Ureter (tissue), 1 donor: ENCODE measurements at places on chromosomes 2 and 18. TPM values are rescaled to one million over a fixed set of nuclear protein-coding genes. Genes with fewer than 3 reads are reported as not detected.

Gene CPS1
- 3.9 TPM for total RNA-seq

- DNase-seq: no peak
Measured at GRCh38 chr2:26080356-26080755, 46.5 kb downstream of the RAB10 start.

DNA sequence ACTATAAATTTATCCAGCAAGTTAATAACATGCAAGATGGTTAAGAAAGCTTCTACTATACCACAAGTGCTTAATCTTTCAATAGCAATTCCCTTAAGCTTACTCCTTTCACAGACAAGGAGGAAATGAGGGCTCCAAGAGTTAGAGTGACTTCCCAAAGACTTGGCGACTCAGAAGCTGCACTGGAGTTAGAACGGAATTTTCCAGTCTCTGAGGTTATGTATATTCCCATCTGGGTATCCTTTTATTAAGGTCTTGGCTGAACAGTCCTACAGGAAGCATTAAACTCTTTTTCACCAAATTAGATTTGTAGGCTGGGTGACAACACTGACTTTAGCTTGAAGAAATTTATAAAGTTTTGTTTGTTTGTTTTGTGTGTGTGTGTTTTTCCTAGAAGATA, 256.9 kb upstream of the DPP10 start:
- DNase-seq: no peak

GRCh38 chr2:175003875-175004729, 1.1 kb downstream of the CHN1 start:
- no peak for DNase-seq

- DNase-seq: no peak
Measured at GRCh38 chr2:203756161-203756560, 49.7 kb downstream of the CD28 start.

DNA sequence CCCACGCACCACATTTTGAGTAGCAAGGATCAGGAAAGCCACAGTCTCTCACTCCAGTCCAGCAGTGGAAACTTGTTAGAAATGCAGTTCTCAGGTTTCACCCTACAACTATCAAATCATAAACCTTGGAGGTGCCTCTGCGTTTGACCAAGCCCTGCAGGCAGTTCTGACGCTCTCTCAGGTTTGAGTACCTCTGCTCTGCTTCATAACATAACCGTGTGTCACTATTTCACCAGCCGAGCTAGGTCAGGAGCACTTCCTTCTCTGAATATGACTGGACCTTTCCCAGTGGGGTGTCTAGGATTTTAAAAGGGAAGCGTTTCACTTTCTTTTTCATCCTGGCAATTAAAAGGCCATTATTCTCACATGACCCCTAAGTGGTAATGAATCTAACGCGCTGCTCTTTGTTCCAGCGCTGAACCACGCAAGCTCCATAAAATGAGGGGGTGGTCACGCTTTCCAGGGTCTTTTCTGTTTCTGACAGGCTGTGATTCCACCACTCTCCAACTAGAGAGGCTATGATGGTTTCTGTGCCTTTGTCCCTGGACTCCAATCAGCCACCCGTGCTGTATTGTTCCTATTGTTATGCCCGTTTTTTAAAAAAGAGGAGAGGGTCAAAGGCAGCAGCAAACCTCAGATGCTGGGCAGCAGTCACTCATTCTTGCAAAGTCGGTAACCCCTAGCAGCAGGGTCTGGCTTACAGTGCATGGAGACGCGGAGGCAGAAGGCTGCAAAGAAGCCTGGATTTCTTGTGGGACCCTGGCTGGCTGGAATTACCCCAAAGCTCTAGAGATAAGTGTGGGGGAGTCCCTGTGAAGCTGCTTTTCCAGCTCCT, 75.2 kb upstream of the CTNNA2 start:
- DNase-seq: no peak

- DNase-seq: no peak
Measured at GRCh38 chr2:161650116-161651015, 26.1 kb downstream of the SLC4A10 start.
